CMK (cell line): ENCODE measurements at places on chromosomes 16 and 17.

- DNase-seq = no peak
These were observed at the start of gene RPRML for GRCh38 chr17:46979147-46979863. Gene RPRML (minus strand): TSS chr17:46979253. CDS start chr17:46979007, 246 bp downstream.

GRCh38 chr17:63975541-63976092, 2.9 kb upstream of the SCN4A start:
- DNase-seq = no peak

DNA sequence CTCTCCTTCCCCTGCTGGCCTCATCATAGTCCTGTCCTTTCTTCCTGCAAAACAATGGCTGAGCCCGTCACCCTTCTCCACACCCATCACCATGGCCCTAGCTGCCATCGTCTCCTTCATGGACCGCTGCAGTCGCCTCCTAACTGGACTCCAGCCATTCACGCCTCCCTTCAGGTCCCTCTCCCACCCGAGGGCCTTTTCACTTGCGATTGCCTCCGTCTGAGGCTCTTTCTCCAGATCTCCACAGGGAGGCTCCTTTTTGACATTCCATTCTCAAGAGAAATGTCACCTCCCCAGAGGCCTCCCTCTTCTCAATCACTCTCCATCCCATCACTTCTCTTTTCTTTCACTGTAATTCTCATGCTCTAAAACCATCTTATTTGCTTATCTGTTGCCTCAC, 23.5 kb downstream of the GSG1L start:
- no peak for DNase-seq

DNA sequence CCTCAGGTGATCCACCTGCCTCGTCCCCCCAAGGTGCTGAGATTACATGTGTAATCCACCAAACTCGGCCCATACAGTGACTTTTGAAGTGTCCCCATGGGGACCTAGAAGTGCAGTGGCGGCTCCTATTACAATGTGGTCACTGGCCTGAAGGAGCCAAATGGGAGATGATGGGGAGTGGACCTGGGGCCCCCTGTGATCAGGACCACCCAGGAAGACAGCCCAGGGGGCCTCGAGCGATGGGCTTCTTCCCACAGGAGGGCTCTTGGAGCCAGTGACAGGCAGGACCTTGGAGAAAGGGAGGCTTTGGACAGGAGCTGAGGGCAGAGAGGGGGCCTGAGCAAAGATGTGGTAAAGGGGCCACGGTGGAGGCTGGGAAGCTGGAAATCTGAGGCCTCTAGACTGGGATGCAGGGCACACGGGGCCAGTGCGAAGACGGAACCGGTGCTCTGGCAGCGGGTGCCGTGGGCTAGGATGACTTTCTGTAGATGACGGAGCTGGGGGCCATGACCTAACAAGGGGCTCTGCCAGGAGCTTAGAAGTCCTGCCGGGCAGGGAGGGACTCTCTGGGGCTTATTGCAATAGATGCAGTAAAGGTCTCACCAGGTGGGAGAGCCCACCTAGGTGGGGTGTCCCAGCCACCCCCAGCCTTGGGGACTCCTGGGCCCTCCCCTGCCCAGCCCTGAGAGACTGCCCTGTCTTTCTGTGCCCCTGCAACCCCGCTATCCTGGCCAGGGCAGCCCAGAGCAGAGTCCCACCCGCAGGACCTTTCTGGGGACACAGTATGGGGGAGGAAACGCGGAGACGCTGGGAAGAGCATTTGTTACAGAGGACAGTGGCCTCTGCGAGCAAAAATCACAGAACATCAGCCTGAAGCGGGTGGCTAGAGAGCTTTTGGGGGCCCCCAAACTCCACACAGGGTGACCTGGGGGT, 2.7 kb upstream of the C17orf99 start:
- no peak for DNase-seq

DNA sequence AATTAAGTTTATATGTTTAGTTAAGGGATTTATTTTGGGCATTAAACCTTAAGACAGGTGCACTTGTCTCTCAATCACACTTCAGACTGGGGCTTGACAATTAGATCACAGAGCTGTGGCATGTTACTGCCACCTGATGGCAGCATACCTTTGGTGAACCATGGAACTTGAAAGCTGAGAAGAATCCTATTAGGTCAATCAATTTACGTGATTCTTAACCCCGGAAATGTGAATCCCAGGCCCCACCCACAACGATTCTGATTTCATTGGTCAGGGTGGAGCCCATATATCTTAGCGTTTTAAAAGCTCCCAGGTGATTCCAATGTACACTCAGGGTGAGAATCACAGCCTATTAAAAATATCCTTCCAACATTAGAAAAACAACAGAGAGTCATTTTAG, 91.0 kb downstream of the GSG1L start:
- no peak for DNase-seq

DNA sequence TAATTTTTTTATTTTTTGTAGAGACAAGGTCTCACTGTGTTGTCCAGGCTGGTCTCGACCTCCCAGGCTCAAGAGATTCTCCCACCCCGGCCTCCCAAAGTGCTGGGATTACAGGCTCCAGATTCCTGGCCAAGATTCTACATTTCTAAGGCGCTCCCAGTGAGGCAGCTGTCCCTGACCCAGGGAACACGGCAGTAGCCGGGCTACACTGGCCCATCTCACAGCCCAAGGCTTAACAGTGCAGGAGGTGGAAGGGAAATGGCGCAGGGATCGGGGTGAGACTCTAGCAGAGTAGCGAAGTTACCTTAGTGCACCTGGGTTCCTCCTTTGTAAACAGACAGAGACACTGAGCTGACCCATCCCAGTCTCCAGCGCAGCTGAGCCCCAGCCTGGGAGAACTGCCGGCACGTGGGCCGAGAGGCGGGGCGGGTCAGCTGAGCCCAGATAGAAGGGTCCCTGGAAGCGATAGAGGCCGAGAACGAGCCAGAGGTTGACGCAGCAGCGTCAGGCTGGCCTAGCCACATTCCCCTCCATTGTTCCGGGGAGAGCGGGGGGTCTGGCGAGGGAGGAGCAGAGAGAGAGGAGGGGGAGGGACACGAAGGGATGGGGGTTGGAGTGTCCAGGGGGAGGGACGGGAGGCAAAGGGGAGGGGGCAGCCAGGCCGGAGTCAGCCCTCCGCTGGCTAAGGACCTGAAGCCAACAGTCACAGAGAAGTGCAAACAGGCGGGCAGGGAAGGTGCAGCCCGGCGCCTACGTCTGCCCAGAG, 2.5 kb downstream of the CARHSP1 start:
- no peak for DNase-seq

GRCh38 chr16:27539120-27539519, 10.6 kb downstream of the GTF3C1 start:
- no peak for DNase-seq

- DNase-seq = no peak
These were observed 162.2 kb downstream of the CDH13 start for GRCh38 chr16:82788919-82789318.

DNA sequence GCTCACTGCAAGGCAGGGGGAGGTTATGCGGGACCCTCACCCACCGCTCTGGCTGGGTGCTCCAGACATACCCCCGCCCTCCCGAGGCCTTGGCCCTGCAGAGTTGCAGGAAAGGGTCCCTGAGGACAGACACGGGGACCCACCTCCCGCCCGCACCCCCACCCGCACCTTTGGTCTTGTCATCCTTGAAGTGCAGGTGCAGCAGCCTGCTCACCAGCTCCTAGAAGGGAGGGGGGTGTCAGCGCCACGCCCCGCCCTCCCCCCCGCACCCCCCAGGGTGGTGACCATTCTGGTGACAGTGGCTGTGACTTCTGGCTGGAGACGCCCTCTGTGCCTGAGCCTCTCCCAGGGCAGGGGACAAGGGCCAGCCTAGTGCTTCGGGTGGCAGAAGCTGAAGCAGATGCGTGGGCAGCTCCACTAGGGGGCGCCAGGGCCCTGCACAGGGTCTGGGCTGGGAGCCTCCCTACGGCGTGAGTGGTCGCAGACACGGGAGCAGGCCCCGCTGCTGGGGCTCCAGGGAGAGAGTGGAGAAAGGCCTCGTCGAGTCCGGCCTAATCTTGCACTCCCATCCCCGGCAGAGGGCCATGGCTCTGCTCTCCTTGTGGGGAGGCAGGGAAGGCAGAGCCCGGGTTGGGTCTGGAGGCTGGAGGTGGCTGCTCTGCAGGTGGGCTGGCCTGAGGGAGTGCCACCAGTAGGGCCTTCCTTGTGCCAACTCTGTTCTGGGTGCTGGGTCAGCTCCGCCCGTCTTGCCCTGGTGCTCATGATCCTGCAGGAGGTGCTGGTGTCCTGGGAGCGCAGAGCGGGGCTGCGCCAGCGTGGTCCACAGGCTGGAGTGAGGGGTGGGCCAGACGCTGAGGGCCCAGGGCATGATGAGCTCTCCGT, 2.7 kb downstream of the CENPX start:
- DNase-seq = no peak

DNA sequence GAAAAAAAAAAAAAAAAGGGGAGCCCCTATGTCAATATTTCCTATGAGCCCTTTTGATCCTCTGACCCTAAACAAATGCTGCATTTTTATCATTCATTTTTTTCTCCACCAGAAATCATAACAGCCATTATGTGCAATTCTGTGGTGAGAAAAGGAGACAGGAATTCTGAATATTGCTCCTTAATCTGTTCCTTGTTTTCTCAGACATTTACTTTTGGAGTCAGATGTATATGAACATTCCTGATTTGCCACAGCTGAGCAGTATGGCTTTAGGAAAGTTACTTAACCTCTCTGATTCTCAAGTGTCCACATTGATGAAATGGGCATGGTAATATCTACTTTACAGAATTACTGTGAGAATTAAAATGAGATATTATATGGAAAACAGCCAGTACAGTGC, 144.4 kb downstream of the SKAP1 start:
- no peak for DNase-seq
